Head of caudate nucleus (tissue), 42 donors: ENCODE measurements at places on chromosomes 6 and 20.

- DNase-seq, result no peak
These were observed 47.3 kb downstream of the LRRN4 start for GRCh38 chr20:6006603-6006949.

GRCh38 chr6:120614723-120615122 is 719.6 kb downstream of the TBC1D32 start:
- DNase-seq, result no peak

DNA sequence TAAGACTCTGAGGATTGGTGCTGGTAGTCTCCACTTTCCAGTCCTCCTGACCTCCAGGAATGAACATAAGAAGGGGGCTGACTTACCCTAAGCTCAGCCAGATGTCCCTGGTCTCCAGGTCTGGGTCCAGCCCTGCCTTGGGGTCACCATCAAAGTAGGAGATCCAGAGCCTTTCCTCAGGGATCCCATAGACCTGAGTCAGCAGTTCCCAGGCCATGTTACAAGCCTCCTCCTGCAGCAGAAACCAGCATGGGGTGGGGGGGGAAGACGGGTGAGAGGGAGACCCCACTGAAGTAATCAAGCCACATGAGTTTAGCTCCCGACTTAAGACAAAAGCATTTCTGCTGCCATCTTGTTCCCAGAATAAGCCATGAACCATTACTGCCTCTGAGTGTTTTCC is 1.8 kb downstream of the AARS2 start:
- no peak for DNase-seq

- DNase-seq, result peak; percentile 72
These were observed 2.0 kb downstream of the COL9A3 start for GRCh38 chr20:62818592-62819493.

DNA sequence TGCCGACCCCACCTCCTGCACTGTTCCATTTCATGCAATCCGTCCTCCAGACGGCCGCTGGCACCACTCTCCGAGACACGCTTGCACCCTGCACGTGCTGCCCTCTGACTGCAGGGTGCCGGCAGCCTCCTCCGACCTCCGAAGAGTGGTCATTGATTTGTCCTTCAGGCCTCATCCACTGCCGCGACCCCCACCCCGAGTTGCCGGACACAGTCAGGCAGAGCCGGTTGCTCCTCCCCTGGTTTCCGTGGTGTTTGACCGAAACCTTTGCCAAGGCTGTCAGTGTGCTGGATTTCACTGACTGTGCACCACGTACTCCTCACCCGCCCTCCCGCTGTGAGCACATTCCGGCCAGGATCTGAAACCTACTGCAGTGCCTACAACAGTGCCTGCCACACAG is 156.4 kb upstream of the PDE10A start:
- DNase-seq, result no peak

DNA sequence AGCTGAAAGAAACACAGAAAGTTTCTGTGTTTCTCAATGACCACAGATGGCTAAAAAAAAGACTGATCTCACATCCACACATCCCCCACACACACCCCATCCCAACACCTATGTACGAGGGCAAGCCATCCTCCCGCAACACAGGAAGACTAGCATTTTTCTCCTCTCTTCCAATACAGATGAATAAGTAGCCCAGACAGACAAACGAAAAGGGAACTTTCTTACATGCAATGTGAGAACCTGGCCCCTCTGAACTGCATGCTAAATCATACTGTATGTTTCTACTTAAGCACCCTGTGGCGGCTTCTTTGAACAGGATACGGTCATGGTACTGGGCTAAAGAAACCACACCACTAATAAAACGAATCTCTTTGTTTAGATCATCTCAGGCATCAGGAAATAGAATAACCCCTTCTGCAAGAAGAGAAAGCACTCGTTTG is 116.2 kb downstream of the GMDS start:
- DNase-seq, result no peak

GRCh38 chr20:50649590-50649989 is 41.8 kb downstream of the RIPOR3 start:
- DNase-seq, result no peak

DNA sequence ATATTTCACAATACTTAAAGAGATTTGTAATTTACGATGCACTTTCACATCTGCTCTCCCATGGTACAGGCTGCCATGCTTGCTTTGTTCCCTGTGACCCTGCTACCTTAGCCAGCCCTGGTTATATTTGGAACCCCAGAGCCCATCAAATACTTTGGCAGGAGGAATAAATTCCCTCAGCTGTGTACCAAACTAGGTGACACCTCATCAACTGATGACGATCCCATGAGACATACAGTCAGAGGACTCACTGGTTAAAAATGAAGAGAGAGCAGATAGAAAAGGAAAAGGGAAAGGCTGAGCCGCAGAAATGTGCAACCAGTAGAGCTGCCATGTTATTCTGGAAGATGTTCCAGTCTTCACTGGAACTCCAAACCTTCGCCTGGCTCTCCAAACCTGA is 120.0 kb downstream of the SIM1 start:
- no peak for DNase-seq

- DNase-seq, result no peak
These were observed 231.0 kb downstream of the SMOC2 start for GRCh38 chr6:168671863-168672546.

DNA sequence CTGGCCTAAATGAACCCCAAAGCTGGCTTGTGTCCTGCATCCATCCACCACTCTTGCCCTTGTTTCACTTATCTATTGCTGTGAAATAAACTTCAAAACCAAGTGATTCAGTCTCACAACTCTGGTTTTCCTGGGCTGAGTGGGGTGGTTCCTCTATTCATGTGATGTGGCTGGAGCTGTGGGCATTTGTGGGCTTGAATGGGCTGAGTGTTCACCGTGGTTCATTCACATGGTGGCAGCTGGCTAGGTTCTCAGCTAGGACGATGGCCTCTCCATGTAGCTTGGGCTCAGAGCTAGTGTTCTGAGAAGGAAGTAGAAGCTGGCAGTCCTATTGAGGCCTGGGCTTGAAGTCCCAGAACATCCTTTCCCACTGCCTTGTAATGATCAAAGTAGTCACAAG is 30.4 kb downstream of the FKBP1A start:
- no peak for DNase-seq

GRCh38 chr6:135231469-135231844 is 50.3 kb downstream of the MYB start:
- no peak for DNase-seq

GRCh38 chr20:44832724-44833123 is 22.4 kb upstream of the RIMS4 start:
- peak; percentile 65 for DNase-seq

DNA sequence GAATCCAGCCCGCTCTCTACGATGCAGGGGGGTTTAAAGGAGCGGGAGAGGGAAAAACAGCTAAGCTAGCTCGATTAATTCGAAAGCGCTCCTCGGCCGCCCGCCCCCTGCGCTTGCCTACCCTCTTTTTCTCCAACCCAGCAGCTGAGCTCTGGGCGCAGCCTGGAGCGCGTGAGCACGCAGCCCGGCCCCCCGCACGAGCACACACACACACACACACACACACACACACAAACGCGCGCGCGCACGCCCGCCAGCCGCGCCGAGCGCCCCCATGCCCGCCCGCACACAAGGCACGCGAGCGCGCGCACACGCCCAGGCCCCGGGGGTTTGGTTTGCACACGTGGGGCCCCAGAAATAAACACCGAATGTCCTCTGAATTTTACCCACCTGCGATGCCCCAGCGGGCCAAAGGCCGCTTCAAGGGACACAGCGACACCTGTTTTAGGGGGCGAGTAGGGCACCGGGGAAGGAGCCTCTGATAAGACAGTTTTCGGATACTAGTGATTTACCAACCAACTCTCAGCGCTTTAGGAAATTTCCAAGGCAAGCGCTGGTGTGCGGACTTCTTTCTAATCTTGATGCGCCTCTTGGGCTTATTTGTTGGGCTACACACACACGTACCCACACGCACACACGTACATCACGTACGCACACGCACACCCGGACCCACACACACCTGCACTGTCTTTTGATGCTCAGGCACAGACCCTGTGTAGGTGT is 802 bp upstream of the NRN1 start:
- DNase-seq, result no peak

- DNase-seq, result no peak
These were observed 41.2 kb downstream of the ZHX3 start for GRCh38 chr20:41276317-41276751.

- no peak for DNase-seq
These were observed 213.1 kb downstream of the PHACTR1 start for GRCh38 chr6:12929678-12930077.

- DNase-seq, result peak; percentile 78
These were observed 78.6 kb upstream of the SLC22A16 start for GRCh38 chr6:110554966-110555460.

GRCh38 chr6:15336900-15337560 is 91.2 kb downstream of the JARID2 start:
- no peak for DNase-seq

GRCh38 chr6:138654715-138655634 is 118.6 kb upstream of the CCDC28A start:
- DNase-seq, result peak; percentile 35

- DNase-seq, result no peak
These were observed 27.6 kb downstream of the ZNF311 start for GRCh38 chr6:28977341-28978132.

DNA sequence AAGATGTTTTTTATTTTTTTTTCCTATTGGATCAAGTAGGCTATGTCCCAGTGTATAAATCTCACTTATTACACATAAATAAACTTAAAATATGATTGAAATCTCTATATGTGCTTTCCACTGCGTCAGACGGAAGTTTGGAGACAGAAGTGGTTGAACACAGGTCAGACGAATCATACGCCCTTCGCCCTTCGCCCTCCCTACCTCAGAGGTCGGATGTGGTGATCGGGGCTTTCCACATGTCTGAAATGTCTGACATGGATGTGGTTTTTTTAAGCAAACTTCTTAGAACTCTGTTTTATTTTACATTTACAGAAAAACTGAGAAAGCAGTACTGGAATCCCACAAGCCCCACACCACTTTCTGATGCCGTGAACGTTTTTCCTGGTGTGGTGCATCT is 344.4 kb downstream of the THBS2 start:
- no peak for DNase-seq

- DNase-seq, result no peak
These were observed 16.5 kb downstream of the PEDS1 start for GRCh38 chr20:50136822-50137599.

GRCh38 chr6:44497807-44498206 is 110.3 kb downstream of the CDC5L start:
- DNase-seq, result no peak

- no peak for DNase-seq
These were observed 32.1 kb downstream of the BFSP1 start for GRCh38 chr20:17499041-17499440.

- DNase-seq, result no peak
These were observed 29.1 kb upstream of the ECI2 start for GRCh38 chr6:4164456-4164855.
